Hypothalamus (tissue), 51 donors: ENCODE measurements at places on chromosomes 3 and 15.
A peak's percentile ranks its signal among the peaks of the same experiment; 100 is the strongest.

DNA sequence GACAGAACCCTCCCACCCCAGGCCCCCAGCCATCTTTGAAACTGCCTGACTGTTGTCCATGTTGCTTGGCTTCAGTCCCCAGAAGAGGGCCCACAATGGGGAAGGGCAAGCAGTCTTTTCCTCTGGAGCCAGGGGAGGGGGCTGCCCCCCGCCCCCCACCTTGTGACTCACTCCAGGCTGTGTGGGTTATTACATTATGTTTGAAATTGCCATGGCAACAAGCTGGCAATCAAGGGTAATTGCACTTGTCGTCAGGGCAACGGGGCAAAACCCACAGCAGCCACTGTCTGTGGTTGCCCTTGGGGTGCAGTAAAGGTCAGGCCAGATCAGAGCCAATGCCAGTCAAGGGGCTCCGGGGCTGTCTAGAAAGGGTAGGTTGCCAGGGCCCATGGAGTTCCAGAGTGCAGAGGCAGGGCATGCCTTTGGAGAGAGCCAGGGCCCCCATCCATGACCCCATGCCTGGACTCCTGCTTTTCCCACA, 3.1 kb upstream of the CAMKV start:
- DNase-seq = no peak

DNA sequence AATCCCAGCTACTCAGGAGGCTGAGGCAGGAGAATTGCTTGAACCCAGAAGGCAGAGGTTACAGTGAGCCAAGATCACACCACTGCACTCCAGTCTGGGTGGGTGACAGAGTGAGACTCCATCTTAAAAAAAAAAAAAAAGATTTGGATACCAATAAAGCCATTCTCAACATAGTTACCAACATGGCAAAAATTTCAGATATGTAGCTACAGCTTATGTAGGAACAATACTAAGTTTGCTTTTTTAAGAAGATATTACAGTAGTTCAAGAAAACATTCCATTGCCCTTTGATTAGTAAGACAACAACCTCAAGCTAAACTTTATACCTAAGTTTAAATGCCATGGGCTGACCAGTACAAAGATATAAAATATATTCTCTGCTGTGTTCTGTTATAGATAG, 34.4 kb downstream of the ZNF106 start:
- no peak for DNase-seq

GRCh38 chr3:24505691-24506550, 11.3 kb upstream of the THRB start:
- DNase-seq = no peak

DNA sequence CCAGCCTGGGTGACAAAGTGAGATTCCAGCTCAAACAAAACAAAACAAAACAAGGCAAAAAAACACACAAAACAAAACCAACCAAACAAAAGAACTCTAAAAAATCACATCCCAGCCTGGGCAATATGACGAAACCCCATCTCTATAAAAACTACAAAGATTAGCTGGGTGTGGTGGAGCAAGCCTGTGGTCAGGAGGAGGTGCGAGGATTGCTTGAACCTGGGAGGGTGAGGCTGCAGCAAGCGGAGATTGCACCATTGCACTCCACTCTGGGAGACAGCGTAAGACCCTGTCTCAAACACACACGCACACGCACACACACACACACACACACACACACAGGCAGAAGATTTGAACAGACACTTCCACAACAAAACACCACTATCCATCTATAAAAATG, 99.6 kb downstream of the SHQ1 start:
- no peak for DNase-seq

DNA sequence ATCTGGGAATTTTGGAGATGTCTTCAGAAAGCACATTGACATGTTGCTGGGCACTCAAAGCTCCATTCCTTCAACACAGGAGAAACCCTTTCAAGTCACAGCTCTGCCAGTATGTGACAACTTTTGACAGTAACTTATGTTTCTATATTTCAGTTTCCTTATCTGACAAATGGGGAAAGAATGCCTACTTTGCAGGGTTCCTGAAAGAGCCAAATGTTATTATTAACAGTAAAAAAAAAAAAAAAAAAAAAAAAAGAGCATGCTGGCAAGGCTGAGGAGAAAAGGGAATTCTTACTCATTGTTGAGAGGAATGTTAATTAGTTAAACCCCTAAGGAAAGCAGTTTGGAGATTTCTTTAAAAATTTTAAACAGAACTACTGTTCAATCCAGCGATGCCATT, 272.5 kb upstream of the TGFBR2 start:
- DNase-seq = no peak

DNA sequence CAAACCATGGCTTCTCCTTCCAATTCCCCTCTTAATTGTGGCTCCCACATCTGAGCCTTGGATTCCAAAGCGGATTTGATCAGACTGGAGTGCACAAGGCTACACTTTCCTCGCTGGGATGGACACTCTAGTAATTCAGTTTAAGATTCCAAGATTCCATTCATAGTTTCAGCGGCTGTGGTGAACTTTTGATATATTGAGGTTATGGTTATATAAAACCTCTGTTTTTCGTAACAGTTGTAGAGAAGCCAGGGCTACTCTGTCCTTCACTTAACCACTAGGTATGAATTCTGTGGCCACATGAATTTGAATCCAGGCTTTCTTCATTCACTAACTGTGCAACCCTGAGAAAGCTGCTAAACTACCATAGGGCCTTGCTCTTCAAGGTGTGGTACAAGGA, 67.9 kb upstream of the KY start:
- no peak for DNase-seq

DNA sequence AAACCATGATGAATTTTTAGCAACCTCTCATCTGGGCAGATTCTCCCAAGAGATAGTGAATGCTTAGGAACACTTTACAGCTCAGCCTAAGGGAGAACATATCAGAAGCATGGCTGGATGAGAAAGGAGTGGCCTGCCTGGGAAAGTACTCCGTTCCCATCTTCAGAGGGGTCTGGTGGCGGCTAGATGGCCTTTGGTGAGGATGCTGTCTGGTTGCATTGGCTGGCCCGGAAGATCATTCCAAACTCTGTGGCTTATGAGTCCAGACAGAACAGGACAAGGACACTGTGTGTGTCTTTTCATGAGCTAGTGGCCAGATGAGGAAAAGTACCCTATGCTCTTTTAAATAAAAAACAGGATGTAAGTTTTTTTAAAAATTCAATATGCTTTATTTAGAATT, 51.2 kb downstream of the CRTC3 start:
- peak; percentile 9 for DNase-seq

DNA sequence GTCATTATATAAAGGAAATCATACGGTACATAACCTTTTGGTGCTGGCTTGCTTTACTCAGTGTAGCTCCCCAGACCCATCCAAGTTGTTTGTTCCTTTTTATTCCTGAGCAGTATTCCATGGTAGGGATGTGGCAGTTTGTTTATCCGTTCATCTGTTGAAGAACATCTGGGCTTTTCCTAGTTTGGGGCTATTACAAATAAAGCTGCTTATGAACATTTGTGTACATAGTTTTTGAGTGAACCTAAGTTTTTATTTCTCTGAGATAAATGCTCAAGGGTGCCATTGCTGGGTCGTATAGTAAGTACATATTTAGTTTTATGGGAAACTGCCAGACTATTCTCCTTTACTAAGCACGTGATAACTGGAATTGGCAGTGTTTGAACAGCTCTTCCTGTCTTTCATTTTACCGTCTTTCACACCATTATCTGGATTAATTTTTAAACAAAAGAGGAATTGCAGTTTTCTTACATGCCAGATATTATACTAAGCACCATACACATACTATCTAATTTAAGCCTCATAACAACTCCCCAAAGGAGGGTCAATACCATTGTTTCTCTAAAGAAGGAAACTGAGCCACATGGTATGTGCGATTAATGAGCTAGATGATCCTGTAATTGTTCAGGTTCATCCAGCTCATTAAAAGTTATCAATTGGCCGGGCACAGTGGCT, 85.6 kb downstream of the PTPRG start:
- no peak for DNase-seq

- no peak for DNase-seq
These were observed 97.8 kb downstream of the SQOR start for GRCh38 chr15:45732662-45733061.

- no peak for DNase-seq
These were observed 38.9 kb downstream of the TFG start for GRCh38 chr3:100748220-100748619.

- no peak for DNase-seq
These were observed 517 bp downstream of the TMA7 start for GRCh38 chr3:48440590-48440958.

- DNase-seq = no peak
These were observed 97.6 kb downstream of the FRMD4B start for GRCh38 chr3:69288161-69288895.

GRCh38 chr3:129958755-129959154, 15.8 kb upstream of the TRH start:
- DNase-seq = no peak

DNA sequence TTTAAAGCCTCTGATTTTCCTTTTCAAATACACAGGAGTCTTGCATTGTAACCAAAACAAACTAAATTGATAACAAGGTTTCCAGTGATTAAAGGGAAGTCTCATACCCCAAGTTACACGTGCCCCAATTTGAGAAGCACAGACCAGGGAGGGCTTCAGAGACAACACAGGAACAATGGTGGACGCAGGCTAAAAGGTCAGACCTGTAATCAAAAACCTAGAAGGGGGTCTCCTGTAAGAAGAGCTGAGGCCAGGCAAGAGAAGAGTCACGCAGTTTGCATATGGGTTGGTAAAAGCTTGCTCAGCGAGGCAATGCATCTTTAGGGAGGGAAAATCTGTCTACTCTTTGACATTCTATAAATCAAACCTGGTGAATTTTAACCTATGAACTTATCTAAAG, 58.6 kb upstream of the MCF2L2 start:
- DNase-seq = no peak

DNA sequence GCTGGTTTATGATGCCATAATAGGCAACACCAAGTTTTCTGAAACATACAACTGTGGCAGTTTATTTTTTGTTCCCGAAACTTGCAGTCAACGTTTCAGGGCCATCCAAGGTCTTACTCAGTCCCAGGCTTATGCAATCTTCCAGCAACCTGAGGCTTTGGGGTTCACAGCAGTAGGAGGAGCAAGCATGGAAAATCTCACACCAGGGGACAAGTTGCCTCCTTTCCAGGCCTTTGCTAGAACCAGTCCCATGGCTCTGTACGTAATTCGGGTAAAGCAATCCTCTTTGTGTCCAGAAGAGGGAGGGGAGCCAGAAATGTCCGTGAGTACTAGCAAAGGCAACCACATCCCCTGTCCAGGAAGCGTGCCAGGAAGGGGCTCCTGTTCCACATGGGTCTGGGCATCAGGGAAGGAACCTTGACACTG, 4.7 kb upstream of the FAM240A start:
- no peak for DNase-seq

DNA sequence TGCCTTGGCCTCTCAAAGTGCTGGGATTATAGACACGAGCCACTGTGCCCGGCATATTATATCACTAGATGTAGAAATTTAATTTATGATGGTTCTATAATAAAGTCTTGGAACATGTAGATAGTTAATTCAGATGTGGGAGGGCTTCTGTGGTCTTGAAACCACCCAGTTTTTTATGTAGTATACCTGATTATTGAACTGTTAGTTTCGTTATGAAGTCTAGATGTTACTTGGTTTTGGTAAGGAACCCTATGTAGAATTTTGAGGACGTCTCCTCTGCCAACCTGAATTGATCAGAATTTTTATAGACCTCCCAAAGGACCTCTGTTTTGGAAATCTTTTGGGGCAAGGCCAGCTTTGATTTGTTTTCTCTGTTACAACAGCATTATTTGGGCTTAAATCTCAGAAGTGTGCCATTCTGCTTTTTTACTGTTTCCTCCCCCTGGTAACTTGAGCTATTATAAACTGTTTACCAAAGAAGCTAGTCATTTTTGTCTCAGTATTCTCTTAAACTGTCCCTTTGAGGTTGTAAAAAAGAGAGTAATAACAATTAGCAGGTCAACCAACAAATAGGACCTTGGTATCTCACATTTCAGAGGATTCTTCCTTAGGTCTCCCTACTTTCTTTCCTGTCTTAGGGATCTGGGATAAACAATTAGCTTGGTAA, 20.8 kb downstream of the AKAP13 start:
- no peak for DNase-seq

GRCh38 chr15:73141216-73141900, 89.1 kb downstream of the NEO1 start:
- no peak for DNase-seq

DNA sequence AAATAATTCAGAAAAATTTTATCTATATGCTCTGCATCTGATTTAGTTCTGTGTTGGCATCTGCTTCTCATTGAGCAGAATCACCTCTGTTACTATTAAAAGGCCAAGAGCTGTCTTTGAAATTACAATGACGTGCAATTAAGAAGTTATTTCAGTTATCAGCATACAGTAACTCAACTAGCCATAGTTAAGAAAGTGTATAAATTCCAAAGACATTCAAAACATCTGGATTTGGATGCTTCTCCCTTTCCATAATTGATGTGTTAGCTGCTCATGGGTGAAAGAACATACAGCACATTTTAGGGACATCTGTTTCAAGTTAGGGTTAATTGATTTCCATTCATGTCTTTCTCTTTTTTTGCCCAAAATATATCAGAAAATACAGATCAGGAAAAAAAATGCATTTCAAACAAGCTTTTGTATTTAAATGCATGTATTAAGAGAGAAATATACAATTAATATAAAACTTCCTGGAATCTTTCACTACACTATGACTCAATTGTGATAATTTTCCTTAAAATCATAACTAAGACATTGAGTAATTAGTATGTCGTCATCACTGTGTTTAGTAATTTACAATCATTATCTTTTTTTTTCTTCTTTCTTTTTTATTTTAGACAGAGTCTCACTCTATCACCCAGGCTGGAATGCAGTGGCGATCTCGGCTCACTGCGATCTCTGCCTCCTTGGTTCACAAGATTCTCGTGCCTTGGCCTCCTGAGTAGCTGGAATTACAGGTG, 82.7 kb upstream of the MBNL1 start:
- DNase-seq = no peak

GRCh38 chr15:34786206-34786605, 9.1 kb downstream of the ACTC1 start:
- DNase-seq = no peak

GRCh38 chr3:197003461-197004385, 25.9 kb downstream of the MELTF start:
- no peak for DNase-seq

DNA sequence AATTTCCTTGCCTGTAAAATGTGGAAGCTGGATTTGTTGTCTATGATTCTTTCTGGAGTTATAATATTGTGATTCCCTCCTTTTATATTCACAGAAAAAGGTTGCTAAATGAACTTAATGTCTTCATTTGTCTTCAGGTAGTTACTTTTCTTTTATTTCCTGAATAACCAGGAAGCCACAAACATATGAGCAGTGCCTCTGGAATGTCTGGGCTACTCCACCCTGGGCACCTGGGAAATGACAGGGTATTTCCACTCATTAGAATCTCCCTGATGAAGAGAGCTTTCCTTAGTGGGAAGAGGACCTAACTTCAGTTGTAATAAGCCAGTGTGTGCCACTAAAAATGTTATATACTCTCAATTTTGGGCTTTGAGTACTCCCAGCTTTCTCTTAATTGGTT, 3.8 kb upstream of the SLMAP start:
- no peak for DNase-seq

DNA sequence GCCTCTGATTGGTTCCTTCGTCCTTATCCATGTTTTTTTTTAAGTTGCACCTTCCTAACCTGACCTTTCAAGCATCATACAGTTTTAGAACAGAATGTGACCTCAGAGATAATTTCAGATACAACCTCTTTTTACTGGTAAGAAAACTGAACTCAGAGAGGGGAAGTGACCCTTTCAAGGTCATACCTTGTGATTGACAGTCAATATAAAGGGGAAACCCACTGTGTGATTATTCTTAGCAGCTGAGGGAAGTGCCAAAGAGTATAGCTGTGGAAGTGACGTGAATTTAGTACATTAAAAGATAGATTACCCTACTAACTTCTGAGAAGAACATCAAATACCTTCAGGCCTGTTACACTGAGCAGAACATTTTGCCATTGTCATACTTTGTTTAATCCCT, 319.4 kb downstream of the NEK10 start:
- DNase-seq = no peak
